Activated CD4-positive, alpha-beta T cell treated with anti-CD3 and anti-CD28 coated beads, Interleukin-2, amount 50 U/mL, for 4 hours (primary cell): ENCODE measurements at places on chromosomes 3 and 15.
A peak's percentile ranks its signal among the peaks of the same experiment; 100 is the strongest.

GRCh38 chr3:89098964-89099585 is 8.3 kb upstream of the EPHA3 start:
- peak; percentile 17 for DNase-seq

- no peak for DNase-seq
Observed at GRCh38 chr3:77150028-77150427, 110.1 kb downstream of the ROBO2 start.

DNA sequence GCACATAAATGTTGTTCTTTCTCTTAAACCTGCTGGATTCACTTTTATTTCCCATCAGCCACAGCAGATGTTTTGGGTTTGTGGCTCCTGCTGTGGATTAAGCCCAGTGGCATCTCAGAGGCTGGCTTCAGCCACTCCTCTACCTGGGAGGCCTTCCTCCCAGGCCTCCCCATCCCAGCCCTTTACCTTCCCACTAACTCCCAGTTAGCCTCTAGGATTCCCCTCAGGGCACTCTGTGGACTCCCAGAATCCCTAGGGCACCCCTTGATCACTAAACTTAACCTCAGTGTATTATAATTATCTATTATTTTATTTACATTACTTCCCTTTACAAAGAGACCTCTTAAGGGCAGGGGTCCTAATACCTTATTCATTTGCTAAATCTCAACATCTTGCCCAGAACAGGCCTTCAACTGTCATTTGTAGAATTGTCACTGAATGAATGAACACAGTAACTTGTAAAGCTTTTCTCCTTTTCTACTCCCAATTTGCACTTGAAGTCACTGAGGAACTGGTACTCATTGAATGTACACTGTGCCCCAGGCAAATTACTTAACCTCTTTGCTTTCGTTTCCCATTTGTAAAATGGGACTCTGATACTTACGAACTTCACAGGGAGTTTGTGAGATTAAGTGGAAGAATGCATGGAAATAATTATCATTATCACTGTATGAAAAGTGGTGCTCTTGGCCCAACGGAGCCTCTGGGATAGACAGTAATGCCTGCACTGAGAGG is 8.3 kb downstream of the CCDC13 start:
- no peak for DNase-seq

DNA sequence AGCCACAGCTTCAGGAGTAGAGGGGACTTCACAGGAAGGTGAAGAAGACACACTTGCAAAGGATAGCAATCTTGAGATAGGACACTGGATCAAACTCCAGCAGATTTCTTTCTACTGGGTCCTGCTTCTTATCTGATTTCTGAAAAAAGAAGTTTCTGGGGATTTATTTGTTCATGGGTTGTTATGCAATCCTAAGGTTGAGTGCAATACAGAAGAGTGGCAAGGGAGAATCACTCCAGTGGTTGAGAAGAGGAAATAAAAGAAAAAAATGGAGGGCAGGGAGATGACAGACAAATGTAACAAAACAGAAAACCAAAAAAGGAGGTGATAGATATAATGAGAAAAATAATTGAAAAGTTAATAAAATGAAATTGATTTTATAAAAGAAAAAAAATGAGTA is 858.3 kb downstream of the TUSC7 start:
- no peak for DNase-seq

- DNase-seq: no peak
Observed at GRCh38 chr3:42692667-42693529, 7.6 kb downstream of the KLHL40 start.
